HCT116 (cell line): ENCODE measurements at places on chromosomes 1 and 21.

DNA sequence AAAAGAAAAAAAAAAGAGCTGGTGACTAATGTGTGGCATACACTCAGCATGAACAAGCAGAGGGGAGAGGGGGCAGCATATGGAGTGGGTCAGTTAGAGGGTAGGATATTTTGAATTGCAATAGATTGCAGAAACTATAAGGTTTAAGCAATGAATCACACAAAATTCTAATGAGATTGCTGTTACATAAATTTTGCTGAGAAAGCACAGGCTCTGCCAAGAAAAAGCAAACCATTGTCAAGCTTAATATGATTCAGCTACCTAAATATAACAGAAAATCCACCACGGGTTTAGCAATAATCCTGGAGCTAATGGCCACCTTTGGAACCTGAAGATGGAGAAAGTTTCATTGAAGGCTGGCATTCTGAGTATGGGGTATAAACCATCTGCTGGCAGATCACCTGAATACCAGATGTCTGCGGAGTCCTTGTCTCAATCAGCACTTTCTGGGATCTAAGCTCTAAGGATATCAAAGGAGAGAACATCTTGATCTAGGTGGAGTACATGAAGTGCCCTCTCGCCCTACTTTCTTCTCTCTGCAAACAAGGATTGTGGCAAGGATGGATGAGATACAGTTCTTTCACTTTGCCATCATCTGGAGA, 30.3 kb upstream of the ANGPTL7 start:
- no peak overlapping the region for H3K4me3 ChIP-seq
- H3K36me3 ChIP-seq, result 0 out of 2 replicates have a peak, but pooled peaks cover 3% of the 10 kb centered on the region
- no peaks in the 10 kb centered on the region for H3K27me3 ChIP-seq
- H3K4me1 ChIP-seq, result no peaks in the 10 kb centered on the region
- no peak for DNase-seq
- no peak overlapping the region for H3K27ac ChIP-seq

GRCh38 chr1:226723657-226724532, 15.2 kb downstream of the ITPKB start:
- no peaks in the 10 kb centered on the region for H3K27me3 ChIP-seq
- no peak overlapping the region for H3K4me3 ChIP-seq
- no peak overlapping the region; the same call in 1 of the 2 replicates for H3K27ac ChIP-seq
- DNase-seq, result no peak
- peaks cover 16% of the 10 kb centered on the region for H3K4me1 ChIP-seq
- H3K36me3 ChIP-seq, result no peaks in the 10 kb centered on the region

GRCh38 chr1:188325211-188325610, 1496.5 kb downstream of the PLA2G4A start:
- no peak for DNase-seq
- H3K36me3 ChIP-seq, result no peaks in the 10 kb centered on the region
- no peak overlapping the region for H3K27ac ChIP-seq
- H3K4me3 ChIP-seq, result no peak overlapping the region
- no peaks in the 10 kb centered on the region for H3K4me1 ChIP-seq
- no peaks in the 10 kb centered on the region for H3K27me3 ChIP-seq

DNA sequence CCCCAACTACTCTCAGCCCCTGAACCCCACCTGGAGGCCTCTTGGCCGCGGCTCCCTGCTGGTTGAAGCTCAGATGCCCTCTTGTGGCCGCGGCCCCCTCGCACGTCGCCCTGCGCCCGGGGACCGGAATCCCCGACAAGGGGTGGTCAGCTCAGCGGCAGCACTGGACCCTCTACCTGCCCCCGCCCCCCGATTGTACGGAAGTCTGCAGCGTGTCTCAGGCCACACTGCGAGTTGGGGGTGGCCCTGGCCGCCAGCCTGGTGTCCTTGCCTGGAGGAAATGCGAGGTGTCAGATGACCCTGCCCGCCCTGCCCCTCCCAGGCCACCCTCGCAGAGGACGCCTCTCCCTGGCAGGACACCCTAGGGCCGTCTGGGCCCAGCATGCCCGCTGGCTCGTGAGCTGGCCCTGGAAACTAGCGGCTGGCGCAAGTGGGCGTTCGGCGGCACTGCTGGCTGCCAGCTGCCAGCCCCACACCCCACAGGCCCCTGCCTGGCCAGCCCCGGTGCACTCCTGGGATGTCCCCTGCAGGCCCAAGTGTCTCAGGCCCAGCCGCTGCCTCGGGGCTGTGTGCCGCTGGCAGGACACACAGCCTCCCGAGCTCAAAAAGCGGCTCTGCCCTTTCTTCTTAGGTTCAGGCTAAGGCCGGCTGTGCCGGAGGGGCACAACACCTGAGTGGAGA, 60.8 kb downstream of the EDN2 start:
- H3K4me3 ChIP-seq, result peak overlapping the region; percentile 26
- H3K27me3 ChIP-seq, result no peaks in the 10 kb centered on the region
- no peaks in the 10 kb centered on the region for H3K36me3 ChIP-seq
- H3K4me1 ChIP-seq, result peaks cover 7% of the 10 kb centered on the region; the same call in 1 of the 2 replicates
- peak overlapping the region; percentile 16; the same call in 1 of the 2 replicates for H3K27ac ChIP-seq
- DNase-seq, result no peak

DNA sequence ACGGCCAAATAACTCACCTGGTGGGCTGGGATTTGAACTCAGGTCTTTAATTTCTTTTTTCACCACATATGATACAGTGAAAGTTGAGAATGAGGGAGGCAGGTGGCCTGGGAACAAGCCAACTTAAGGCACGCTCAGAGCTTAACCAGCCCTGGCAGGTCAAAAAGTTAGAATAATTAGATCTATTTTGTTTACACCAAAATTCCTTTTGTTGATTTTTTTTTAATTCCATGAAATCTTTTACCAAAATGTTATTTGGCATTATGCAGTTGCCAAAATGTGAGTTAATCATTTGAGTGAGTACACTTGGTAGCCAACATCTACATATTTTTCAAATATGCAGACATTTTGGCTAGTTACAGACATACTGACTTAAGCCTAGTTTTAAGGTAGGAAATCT, 36.8 kb downstream of the LHX8 start:
- no peaks in the 10 kb centered on the region for H3K4me1 ChIP-seq
- H3K27me3 ChIP-seq, result peaks cover 27% of the 10 kb centered on the region
- H3K36me3 ChIP-seq, result no peaks in the 10 kb centered on the region
- no peak overlapping the region for H3K27ac ChIP-seq
- no peak overlapping the region for H3K4me3 ChIP-seq

- no peak for DNase-seq
- no peaks in the 10 kb centered on the region for H3K36me3 ChIP-seq
- H3K27ac ChIP-seq, result no peak overlapping the region
- no peaks in the 10 kb centered on the region for H3K27me3 ChIP-seq
- no peaks in the 10 kb centered on the region for H3K4me1 ChIP-seq
These were observed 121.2 kb downstream of the DUSP10 start for GRCh38 chr1:221620437-221621384.

GRCh38 chr21:16773206-16773605, 739.6 kb upstream of the CXADR start:
- no peak for DNase-seq
- no peak overlapping the region for H3K27ac ChIP-seq
- H3K27me3 ChIP-seq, result no peaks in the 10 kb centered on the region

DNA sequence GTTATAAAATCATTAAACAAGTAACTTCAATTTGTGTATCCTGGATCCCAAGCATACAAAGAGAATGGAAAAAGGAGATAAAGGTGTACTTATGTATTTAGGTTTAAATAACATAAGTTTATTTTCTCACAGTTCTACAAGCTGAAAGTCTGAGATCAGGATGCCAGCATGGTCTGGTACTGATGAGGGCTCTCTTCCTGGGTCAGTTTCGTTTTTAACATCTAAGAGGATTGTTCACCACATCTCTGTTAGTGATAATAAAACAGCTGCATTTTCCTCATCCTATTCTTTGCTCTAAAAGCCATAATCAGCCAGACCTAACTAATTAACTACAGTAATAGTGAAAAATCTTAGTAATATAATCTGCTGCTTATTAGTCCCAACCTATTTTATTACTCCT, 5.2 kb downstream of the EGLN1 start:
- H3K4me3 ChIP-seq, result no peak overlapping the region
- no peak for DNase-seq
- peaks cover 28% of the 10 kb centered on the region for H3K36me3 ChIP-seq
- H3K27me3 ChIP-seq, result no peaks in the 10 kb centered on the region
- H3K27ac ChIP-seq, result no peak overlapping the region

DNA sequence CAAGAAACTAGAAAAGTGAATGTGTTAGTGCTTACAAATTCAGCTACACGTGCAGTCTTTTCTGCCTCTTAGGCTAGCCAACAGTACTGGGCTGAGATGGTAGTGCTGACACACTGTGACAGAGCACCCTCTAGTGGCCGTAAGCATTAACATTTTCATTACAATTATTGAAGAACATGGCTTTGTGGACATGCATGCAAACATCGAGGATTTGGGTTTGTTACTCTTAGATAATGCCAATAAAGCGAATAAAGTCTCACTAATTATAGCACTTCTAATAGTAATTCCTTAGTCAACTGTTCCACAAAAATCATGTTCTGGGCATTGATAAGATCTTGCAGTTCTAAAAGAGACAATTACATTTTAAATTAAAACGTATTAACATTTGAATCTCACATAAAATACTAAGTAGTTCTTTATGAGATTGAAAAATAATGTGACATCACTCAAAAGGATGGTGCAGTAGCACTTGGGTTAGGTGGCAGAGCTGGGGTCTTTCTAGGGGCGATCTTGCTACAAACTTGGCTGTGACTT, 47.1 kb downstream of the MYSM1 start:
- H3K4me1 ChIP-seq, result no peaks in the 10 kb centered on the region
- H3K4me3 ChIP-seq, result no peak overlapping the region
- DNase-seq, result peak; percentile 48
- H3K36me3 ChIP-seq, result peaks cover 11% of the 10 kb centered on the region

- no peaks in the 10 kb centered on the region for H3K4me1 ChIP-seq
- no peaks in the 10 kb centered on the region for H3K27me3 ChIP-seq
- H3K36me3 ChIP-seq, result no peaks in the 10 kb centered on the region
- no peak overlapping the region for H3K4me3 ChIP-seq
- no peak overlapping the region for H3K27ac ChIP-seq
- DNase-seq, result no peak
These were observed 165.9 kb downstream of the SDCCAG8 start for GRCh38 chr1:243421784-243422183.

GRCh38 chr1:86151427-86151826, 5.1 kb downstream of the COL24A1 start:
- H3K4me3 ChIP-seq, result no peak overlapping the region
- H3K36me3 ChIP-seq, result no peaks in the 10 kb centered on the region
- H3K27me3 ChIP-seq, result no peaks in the 10 kb centered on the region

- H3K4me3 ChIP-seq, result no peak overlapping the region
- DNase-seq, result no peak
- H3K36me3 ChIP-seq, result no peaks in the 10 kb centered on the region
These were observed 1.5 kb downstream of the SPATA6 start for GRCh38 chr1:48470481-48470855.

- H3K4me3 ChIP-seq, result no peak overlapping the region
- no peaks in the 10 kb centered on the region for H3K4me1 ChIP-seq
- H3K36me3 ChIP-seq, result no peaks in the 10 kb centered on the region
- no peaks in the 10 kb centered on the region for H3K27me3 ChIP-seq
- no peak for DNase-seq
These were observed 224.8 kb upstream of the KCNK2 start for GRCh38 chr1:214857716-214858115.

GRCh38 chr1:179731643-179732042, 11.4 kb upstream of the FAM163A start:
- no peak overlapping the region for H3K4me3 ChIP-seq
- no peak overlapping the region for H3K27ac ChIP-seq
- no peaks in the 10 kb centered on the region for H3K36me3 ChIP-seq
- no peak for DNase-seq
- no peaks in the 10 kb centered on the region for H3K4me1 ChIP-seq

GRCh38 chr1:71019233-71019969, 28.2 kb downstream of the PTGER3 start:
- no peak overlapping the region for H3K4me3 ChIP-seq
- H3K36me3 ChIP-seq, result no peaks in the 10 kb centered on the region
- DNase-seq, result no peak
- H3K27ac ChIP-seq, result no peak overlapping the region

DNA sequence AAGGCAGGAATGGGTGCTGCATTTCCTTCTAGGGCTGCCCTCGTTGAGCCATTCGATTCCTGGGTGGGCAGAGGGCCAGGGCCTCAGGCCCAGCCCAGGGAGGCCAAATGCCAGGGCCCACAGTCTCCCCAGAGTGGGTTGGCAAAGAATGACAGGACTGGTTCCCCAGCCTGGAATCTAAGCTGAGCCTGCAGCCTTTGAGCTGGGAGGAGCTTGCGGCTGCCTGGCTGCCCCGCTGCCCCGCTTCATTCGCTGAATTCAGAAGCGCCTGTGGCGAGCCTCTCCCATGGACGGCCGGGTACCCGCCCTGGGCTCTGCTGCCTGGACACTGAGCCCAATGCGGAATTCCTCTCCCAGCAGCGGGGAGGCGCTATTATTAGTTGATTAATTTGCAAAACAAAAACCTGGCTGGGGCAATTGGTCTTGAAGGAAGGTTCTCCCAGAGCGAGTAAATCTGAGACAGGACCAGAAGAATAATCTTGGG, 32.3 kb upstream of the TARDBP start:
- H3K4me3 ChIP-seq, result no peak overlapping the region
- H3K36me3 ChIP-seq, result no peaks in the 10 kb centered on the region
- no peak for DNase-seq
- peaks cover 2% of the 10 kb centered on the region; the same call in 1 of the 2 replicates for H3K4me1 ChIP-seq

DNA sequence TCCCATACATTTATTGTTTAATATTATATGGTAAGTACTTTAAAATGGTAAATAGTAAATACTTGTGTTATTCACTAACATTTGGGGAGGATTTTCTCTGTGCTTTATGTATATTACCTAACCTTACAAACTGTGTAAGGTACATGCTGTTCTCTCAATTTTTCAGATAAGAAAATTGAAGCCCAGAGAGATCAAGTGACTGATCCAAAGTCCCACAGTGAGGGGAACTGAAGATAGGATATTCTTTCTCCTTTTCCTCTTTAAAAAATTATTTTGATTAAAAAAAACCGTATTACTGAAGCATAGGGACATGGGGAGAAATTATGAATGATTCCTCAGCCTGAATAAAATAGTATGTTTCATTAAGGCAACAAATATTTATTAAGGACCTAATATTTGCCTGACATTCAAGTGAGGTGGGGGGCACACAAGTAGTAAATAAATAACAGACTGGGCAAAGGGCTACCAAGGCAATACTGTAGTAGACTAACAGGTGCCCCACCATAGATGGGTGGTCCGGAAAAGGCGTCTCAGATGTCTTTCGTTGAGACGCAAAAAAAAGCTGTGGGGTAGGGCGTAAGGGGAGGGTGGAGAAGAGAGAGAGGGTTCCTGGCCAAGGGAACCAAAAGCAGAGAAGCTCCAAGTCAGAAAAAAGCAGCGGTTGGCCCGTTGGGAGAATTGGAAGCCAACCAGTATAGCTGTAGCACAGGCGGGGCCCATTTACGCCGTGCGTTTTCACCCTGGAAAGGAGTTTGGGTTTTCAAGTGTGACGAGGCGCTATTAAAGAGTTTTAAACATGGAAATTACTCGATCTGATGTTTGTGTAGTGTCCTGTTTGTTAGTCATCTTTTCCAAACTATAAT, 944 bp upstream of the AGO3 start:
- peak overlapping the region; percentile 99 for H3K27ac ChIP-seq
- peaks cover 14% of the 10 kb centered on the region for H3K4me1 ChIP-seq
- DNase-seq, result peak; percentile 26
- H3K27me3 ChIP-seq, result no peaks in the 10 kb centered on the region
